ENCODE measurements at places on chromosomes 12 and 14.

- no peak for DNase-seq
Observed at GRCh38 chr14:42504433-42504832, 897.8 kb downstream of the LRFN5 start.

- no peak for DNase-seq
Observed at GRCh38 chr14:96098309-96098998, 59.3 kb downstream of the C14orf132 start.

DNA sequence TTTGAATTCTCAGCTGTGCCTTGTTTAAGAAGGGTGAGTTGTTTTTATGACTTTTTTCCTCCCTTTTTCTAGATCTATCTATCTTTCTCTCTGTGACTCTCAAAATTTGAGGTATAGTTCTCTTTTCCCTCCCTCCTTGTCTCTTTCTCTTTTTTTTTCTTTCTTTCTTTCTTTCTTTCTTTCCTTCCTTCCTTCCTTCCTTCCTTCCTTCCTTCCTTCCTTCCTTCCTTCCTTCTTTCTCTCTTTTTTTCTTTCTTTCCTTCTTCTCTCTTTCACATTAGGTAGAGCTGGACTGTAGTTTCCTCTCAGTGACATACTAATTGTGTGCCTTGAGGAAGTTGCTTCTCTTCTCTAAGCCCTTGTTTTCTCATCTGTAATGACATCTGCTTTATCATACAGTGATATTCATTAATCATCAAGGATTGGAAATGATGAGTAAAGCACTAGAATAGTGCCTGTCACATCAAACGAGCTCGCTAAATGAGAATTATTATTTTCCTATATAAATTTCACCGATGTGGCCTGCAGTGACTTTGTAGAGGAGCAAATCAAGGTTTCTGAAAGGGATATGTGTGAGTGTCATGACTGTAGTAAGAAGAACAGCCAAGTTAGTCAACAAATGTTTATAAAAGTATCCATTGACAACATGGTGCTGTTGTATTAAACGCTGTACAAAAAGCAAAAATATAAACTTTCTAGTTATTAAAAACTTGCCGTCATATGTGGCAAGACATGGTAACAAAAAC is 78.9 kb upstream of the SLC38A2 start:
- no peak for DNase-seq

GRCh38 chr14:104874110-104874531 is 9.1 kb downstream of the CEP170B start:
- no peak for DNase-seq

GRCh38 chr12:52956987-52957386 is 8.1 kb downstream of the KRT18 start:
- DNase-seq, result no peak

GRCh38 chr14:33239465-33239864 is 300.8 kb downstream of the NPAS3 start:
- no peak for DNase-seq

GRCh38 chr14:87967496-87967895 is 25.5 kb downstream of the GALC start:
- DNase-seq, result no peak

- DNase-seq, result no peak
Observed at GRCh38 chr14:91417983-91418386, 365 bp upstream of the CCDC88C start.

- DNase-seq, result no peak
Observed at GRCh38 chr12:83408146-83408545, 721.4 kb downstream of the TMTC2 start.

DNA sequence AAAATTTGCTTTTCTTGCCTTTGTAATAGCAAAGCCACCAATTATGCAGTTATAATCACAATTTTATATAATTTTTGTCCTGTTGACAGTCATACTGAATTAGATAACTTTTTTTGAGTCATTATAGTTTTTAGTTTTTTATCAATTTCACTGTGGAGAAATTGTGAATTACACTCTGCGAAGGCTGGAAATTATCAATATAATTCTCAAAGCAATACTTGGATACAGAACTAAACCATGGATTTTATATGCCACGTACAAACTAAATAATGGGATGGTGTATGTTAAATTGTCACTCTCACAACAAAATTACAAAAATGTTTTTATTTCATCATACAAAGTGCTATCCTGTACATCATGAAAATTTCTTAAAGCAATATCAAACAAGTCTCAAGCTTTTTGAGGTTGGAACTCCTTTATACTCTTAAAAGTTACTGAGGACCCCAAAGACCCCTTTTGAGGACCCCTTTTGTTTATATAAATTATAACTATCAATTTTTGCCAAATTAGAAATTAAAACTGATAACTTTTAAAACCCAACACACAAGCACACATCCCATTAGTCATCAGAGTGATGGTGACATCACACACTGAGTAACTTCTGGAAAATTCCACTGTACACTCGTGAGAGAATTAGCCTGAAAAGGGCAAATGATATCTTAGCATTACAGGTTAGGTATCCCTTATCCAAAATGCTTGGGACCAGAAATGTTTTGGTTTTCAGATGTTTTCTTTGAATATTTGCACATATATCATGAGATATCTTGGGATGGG is 19.8 kb upstream of the AQP2 start:
- DNase-seq, result no peak

DNA sequence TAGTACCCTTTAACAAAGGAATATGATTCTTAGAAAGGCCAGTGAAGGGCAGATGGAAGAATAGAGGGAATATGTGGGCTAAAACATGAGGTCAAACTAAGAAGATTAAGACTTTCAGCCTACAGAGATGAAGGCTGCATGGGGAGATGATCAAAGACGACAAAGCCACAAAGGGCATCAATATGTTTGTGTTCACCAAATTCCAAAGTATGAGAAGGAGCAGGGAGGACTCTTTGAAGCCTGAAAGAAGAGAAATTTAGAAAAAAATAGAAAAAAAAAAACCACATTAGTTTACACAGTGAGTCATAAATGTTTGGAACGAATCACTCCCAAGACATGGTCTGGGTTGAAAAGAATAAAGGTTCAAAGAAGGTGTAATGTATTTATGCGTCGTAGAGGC is 131.8 kb downstream of the NEDD1 start:
- no peak for DNase-seq

GRCh38 chr12:11650286-11651281 is 1.1 kb downstream of the ETV6 start:
- DNase-seq, result peak; percentile 14

- no peak for DNase-seq
Observed at GRCh38 chr12:107558141-107558815, 127.3 kb upstream of the PWP1 start.

GRCh38 chr12:70449074-70449752 is 83.1 kb downstream of the KCNMB4 start:
- no peak for DNase-seq

DNA sequence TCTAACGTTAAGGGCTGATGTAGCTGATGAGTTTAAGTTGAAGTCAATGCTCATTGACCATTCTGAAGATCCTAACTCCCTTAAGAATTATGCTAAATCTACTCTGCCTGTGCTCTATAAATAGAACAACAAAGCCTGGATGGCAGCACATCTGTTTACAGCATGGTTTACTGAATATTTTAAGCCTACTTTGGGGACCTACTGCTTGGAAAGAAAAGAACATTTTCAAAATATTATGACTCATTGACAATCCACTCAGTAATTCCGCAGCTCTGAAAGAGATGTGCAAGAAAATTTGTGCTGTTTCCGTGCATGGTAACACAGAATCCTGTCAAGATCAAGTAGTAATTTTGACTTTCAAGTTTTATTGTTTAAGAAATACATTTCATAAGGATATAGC is 35.0 kb upstream of the NAV3 start:
- DNase-seq, result no peak

DNA sequence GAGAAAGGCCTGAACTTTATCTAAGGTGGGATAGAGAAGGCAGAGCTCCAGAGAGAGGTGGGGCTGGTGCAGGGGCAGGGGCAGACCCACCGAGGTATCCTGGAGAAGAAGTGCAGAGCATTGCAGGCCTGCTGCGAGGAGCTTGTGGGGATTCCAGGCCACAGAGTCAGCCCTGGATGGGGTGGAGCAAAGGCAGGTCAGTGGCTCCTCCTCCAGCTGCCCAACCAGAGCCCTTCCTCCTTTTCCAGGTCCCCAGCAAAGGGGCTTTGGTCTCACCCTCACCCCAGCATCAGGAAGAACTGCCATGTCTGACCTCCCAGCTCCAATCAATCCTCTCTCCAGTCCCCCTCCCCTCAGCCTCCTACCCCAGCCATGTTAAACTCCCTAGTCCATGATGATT is 19.8 kb upstream of the ZNF740 start:
- no peak for DNase-seq

- DNase-seq, result no peak
Observed at GRCh38 chr14:68444449-68445168, 348.3 kb downstream of the ZFP36L1 start.

DNA sequence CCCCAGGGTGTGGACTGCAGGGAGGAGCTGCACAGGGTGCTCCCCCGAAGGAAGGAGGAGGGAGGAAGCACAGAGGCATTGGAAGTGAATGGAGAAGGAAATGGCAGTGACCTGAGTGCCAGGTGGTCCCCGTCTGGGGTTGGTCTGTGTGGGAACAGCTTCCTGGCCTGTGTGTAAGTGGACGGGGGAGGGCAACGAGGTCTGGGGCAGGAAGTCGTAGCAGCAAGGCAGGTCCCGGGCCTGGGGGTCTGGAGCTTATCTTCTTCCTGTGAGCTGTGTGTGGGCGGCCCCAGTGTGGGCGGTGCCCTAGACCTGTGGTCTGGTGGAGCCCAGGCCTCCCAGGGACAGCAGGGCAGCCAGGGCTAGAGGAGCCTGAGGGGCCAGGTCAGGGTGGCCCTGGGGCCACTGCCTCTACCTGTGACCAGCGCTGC is 382.1 kb downstream of the TMEM121 start:
- no peak for DNase-seq

GRCh38 chr14:77406086-77406485 is 17.2 kb downstream of the NOXRED1 start:
- DNase-seq, result no peak

DNA sequence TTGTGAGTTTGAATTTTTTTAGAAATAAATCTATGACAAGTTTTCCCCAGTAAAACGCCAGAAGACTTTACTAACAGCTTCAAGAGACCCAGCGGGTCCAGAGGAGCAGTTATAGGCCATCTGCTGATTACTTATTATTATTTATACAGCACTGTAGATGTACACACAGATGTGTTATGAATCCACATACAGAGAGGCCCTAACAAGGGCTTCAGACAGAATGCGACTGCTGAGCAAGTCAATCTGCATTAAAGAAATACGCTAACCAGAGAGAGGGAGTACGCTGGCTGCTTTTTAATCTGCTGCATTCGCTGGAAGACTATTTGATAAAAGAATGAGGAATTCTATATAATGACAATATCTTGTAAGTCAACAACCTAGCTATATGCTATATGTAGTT is 32.5 kb downstream of the ATF7 start:
- DNase-seq, result no peak

DNA sequence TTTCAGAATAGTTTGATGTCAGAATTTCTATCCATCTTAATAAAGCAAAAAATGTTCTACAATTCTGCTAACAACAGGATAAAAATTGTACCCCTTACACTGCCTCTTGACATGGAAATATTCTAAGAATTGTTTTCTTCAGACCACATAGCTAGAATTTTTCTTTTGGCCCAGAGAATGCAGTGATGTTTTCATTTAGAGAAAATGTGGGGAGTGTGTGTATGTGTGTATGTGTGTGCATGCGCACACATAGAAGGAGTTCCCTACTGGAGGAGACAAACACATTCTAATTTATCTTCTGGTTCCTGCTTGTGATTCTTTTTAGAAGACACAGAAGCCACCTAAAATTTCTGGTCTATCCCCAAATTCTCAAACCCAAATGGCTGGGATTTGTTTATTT is 1145.7 kb downstream of the VRK1 start:
- no peak for DNase-seq

DNA sequence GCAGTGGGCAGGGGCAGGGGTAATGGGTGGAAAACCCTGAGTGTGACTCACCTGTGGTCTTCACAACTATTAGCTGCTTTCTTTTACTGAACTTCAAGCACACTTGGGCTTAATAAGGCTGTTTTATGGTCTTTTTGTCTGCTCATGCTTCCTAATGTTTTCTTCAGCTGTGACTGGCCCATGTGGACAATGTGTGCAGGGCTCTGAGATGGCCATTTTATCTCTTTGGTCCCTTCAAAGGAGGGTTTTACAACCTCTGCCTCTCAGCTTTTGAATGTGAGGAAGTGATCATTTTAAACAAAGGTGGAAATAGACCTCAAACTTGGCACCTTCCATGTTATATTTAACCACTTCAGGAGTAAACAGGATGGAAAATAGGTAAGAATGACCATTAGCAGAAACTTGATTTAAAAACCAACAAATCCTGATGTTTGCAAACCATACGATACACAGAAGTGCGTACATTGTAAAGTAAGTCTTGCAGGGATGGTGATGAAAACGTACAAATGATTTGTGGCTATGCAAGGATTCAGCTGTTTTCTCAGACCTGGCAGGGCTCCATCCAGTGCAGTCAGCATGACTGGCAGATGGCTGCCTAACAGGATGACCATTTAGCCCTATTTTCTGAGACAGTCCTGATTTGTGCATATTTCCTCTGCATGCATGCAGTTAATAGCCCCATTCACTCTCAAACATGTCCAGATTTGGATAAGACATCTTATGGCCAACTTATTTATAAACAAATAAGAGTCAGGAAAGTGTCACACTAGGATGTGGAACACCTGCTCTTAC is 103.2 kb downstream of the SLC38A4 start:
- no peak for DNase-seq

GRCh38 chr12:122029620-122030423 is 8.1 kb downstream of the BCL7A start:
- DNase-seq, result no peak

GRCh38 chr14:104804481-104805325 is 3.8 kb downstream of the ZBTB42 start:
- DNase-seq, result no peak

DNA sequence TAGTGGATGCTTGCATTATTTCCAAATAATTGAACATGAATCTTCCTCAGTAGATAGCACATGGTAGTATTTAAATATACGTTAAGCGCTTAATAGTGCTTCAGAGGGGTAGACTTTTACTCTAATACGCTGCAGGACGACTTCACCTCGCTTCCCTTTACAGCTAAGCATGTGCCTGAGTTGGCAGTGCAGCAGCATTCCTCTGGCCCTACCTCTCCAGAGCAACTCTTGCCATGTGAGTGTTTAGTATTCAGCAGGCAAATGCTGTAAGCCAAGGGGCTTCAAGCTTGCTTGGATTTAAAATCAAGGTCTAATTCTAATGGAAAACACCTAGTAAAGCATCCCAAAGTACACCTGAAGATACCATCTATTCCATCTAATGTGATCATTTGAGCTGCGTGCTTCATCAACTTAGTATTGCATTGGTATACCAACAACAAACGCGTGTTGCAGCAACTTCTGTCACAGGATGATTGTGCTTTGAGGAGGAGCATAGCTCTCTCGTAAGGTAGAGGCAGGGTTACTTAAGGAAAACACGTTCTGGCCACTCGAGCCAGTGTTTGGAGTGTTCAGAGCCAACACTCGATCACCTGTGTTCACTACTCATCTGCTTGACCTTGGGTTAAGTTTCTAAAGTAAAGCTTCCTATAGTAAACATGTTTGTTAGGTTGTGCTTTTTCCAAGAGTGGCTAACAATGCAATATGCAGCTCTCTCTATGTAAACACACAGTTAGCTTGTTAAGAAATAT is 60.6 kb downstream of the PIWIL1 start:
- DNase-seq, result no peak
